Activated T-cell treated with anti-CD3 and anti-CD28 coated beads for 24 hours (primary cell): ENCODE measurements at places on chromosomes 2 and 18.

DNA sequence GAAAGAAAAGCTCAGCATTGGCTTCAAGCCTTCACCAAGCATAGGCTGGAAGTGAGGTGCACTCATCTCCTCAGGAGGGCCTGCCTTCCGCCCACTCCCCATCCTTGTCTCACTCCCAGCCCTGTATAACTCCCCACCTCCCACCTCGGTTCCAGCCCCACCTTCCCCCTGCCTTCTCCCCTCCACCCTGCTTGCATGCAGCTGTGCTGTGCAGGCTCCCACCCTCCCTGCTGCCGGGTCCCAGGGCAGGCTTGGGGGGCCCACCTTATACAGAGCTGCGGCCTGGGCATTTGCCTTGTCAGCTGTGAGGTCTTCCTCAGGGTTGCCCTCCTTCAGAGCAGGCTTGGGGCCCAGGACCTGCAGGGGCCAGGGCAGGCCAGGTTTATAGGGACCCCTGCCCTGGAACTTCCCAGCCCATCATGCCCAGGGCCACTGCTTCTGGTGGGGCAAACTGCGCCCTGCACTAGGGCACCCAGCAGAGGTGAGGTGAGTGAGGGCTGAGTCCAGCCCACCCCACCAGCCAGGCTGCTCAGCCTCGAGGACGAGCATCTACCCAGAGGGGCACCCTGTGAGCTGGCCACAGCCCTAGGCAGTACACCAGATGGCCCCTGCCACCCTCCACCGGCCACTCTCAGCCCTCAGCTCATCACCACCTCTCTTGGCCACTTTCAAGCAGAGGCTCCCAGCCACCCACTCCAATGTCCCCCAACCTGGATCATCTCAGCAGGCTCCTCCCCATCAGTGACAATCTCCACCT lies 11.6 kb downstream of the CAPG start:
- no peak for DNase-seq

DNA sequence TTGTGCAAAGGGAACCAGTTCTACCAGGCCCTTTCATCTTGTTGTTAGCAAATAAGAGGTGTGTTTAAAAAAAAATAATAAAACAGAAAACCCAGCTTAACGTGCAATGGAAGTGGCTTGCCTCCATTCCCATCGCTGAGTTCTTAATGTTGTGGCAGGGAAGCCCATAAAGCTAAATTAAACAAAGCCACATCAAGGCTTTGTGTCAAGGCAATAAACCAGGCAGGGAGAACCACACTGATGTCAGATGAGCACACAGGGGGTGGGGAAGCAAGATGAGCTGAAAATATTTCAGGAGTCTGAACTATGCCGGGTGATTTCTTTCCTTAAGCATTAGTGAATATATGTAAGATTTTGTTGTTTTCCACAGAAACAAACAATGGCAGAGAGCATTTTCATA lies 73.5 kb downstream of the PHLPP1 start:
- no peak for DNase-seq

DNA sequence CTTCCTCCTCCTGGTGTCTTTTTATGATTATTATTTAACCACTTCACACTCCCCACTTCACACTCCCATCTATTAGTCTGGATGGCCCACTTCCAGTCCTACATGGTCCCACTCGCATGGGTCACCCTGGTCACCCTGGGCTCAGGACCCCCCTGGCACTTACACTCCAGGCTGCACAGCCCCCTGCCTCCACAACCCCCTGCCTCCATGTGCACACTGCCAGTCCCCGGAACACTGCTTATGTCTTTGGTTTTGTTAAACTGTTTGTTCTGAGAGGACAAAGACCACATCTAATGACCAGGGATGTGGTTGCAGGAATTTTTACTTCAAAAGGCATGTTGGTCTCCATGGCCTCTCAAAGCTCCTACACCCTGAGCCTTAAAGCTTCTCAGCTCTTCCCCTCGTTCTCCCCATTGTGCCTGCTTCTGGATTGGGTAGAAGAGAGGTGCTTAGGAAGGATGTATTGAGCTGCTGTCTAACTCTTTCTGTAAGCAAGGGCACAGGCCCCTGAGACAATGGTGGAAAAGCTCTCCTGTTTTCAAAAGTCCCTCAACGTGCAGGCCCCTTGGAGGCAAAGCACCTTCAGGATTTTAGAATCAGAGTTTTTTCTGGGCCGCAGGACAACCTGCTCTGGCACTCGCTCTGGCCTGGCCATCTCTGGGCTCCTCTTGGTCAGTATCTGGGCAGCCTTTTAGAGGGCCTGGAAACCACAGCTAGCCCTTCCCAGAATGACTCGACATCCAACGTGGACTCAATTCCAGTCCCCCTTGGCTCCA lies 150.0 kb upstream of the HAAO start:
- no peak for DNase-seq

GRCh38 chr18:30676053-30676480 lies 366.5 kb downstream of the DSC3 start:
- no peak for DNase-seq

- DNase-seq, result no peak
These were observed 30.6 kb downstream of the HS1BP3 start for GRCh38 chr2:20620271-20620681.
